ENCODE measurements at places on chromosomes 6 and 20.
A peak's percentile ranks its signal among the peaks of the same experiment; 100 is the strongest.

DNA sequence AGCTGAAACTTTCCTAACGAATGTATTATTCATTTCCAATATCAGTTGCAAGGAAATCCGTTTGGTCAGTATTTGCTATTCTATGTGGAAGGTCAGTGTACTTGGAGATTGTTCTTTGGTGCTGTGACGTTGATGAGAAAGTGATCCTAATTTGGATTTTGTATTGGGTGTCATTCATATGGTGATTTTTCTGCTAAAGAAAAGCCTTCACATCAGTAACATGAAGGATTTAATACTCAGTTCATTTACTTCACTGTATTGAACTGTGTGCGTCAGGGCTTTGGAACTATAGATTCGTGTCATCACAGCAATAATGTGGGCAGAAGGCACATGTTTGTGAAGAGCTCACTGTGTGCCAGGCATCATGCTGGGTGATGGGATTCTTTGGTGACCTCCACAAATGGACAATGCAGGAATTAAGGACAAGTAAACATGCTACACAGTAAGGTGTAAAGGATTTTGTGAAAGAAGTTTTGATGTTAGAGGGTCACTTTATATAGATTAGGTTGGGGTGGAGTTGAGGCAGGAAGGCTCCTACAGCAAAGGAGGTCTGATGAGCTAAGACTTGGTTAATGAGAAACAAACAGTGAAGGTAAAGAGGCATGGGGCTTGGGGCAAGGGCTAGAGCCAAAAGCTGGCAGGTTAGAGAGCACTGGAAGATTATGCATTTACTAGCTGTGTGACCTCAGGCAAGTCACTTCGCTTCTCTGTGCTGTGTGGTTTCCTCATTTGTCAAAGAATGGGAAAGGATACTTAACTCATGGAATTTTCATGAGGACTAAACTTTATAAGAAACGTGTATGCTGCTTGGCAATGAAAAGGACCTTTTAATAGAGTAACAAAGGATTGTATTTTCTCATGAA lies 12.1 kb downstream of the ARID1B start:
- no peak for DNase-seq

DNA sequence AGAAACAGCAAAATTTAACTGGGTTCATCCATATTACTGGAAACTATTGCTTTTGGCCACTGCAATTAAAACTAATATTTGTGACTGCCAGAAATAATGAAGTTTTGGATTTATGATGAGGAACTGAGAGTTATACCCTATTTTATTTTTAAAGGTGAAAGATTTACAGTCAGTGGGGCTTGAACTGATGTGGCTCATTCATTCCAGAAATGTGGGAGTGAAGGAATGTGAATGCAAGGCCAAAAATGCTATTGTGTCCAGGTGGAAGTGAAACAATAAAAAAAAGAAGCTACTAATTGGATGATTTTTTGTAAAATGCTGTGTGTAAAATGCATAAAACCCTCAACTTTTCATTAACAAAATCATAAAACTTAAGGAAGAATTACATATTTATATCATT lies 491.9 kb downstream of the COL12A1 start:
- no peak for DNase-seq

DNA sequence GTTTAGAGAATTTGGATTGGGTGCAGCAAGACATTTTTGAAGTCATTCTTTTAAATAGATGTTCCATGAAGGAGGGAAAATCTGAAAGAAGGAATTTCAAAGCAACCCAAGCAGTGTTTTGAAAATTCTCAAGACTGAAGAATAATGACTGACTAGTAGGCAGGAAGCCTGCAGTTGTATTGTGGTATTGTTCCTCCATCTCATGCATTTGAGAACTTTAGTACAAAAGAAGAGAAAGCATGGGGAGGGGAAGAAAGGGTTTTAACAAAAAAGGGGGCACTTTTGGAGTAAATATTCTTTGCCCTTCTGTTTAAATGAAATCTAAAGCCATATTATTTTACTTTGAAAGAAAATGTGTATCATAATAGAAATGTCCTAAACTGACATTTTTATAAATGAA lies 6.6 kb downstream of the NCOA3 start:
- no peak for DNase-seq

GRCh38 chr6:28656715-28657114 lies 131.0 kb downstream of the GPX5 start:
- DNase-seq = no peak

GRCh38 chr6:127288705-127289104 lies 22.0 kb downstream of the RNF146 start:
- no peak for DNase-seq

DNA sequence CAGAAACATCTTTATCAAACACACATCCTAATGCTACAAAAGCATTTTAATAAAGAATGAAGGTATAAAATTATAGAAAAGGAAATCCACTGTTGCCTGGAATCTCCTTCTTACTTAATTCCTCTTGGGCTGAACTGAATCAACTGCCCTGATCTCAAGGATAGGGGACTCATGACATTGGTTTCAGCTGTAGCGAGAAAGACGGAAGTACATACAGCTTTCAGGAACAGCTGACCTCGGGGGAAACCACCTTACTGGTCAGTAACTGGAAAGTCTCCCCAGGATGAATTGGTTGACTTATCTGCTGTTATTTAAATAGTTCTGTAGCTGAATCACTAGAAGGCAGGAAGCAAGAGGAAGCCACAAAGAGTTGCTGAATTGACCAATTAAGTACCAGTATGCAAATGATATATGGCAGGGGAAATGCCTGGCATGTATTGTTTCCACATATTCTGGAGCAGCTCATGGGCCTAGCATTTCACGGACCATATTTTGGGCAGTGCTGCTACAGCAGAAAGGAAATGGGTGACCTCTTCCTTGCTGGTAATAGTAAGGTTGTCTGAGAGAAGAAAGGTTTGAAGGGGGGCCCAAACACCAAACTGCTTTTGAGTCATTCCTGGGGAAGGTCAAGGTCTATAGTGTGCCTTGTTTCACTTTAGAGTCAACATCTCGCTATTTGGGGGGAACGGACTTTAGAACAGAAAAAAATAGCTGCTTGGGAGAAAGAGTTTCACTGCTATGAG lies 43.7 kb upstream of the MAP7 start:
- no peak for DNase-seq

- DNase-seq = no peak
Observed at GRCh38 chr6:90619221-90619620, 32.3 kb upstream of the MAP3K7 start.

GRCh38 chr20:19661717-19662636 lies 96.1 kb upstream of the RIN2 start:
- DNase-seq = peak; percentile 37

GRCh38 chr6:23073821-23074220 lies 504.5 kb downstream of the HDGFL1 start:
- no peak for DNase-seq

GRCh38 chr6:3263096-3263495 lies 4.3 kb downstream of the PSMG4 start:
- DNase-seq = no peak

- DNase-seq = no peak
Observed at GRCh38 chr20:33071198-33071597, 8.2 kb upstream of the BPIFB4 start.

DNA sequence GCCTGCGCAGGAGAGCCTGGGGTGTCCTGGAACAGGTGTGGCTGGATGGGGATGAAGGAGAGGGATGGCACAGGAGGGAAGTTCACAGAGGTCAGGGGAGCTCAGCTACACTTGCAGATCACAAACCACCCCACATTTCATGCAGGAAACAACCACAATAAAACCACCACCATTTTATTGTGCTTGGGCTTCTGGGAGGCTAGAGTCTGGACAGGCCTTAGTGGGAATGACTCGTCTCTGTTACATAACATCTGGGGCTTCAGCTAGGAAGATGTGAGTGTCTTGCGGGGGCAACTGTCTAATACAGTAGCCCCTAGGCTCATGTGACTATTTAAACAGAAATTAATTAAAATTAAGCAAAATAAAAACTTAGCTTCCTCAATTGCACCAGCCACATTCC lies 33.4 kb downstream of the SNX5 start:
- DNase-seq = no peak

- DNase-seq = peak; percentile 67
Observed at GRCh38 chr20:20624914-20625313, 87.5 kb downstream of the RALGAPA2 start.

GRCh38 chr6:133612459-133612858 lies 276.5 kb upstream of the TCF21 start:
- no peak for DNase-seq

DNA sequence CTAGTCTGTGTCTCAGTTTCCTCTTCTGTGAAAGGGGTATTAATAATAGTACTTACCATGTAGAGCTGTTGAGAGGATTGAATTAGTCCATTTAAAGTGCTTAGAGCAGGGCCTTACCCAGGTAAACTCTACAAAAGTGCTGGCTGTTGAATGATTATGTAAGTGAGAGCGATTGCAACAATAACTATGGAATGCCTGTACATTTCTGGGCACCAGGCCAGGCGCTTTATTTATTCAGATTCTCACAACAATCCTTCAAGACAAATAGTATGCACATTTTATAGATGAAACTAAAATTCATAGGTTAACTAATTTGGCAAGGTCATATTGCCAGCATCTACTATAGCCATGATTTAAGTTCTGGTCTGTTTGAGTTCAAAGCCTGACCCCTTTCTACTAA lies 78.3 kb upstream of the MMS22L start:
- DNase-seq = no peak

GRCh38 chr6:82614518-82614917 lies 250.9 kb downstream of the TPBG start:
- DNase-seq = no peak

- DNase-seq = no peak
Observed at GRCh38 chr6:65988006-65988405, 281.0 kb upstream of the EYS start.

DNA sequence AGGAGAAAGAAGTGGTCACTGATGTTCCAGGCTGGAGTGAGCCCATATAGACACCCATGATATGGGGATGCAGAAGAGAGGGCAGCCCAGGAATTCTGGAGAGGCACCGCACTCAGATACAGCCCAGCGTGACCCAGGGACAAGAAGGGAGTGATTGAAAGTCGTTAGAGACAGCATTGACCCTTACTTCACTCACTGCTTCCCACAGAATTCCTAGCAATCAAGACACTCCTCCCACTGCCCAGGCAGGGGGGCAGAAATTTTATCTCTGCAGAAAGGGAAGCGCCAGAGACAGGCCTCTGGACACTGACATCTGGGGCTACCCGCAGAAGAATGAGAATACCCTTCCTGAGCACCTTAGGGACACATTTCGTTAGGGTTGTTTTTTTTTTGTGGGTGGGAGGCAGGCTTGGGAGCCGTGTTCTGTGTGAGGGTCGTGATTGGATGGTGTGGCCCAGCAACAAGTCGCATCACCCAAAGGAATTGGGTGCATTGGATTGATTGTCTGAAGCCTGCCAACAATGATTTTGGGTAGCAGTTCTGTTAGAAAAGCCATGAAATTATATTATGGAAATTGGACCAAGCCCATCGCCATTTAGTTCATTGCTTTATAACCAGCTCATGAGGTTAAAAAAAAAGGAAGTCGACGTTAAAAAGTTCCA lies 45.9 kb upstream of the MAP3K4 start:
- no peak for DNase-seq

Data from NCI-H774 (cell line).